Fibroblast of skin of left quadriceps (primary cell): ENCODE measurements at places on chromosomes 5 and 9.

DNA sequence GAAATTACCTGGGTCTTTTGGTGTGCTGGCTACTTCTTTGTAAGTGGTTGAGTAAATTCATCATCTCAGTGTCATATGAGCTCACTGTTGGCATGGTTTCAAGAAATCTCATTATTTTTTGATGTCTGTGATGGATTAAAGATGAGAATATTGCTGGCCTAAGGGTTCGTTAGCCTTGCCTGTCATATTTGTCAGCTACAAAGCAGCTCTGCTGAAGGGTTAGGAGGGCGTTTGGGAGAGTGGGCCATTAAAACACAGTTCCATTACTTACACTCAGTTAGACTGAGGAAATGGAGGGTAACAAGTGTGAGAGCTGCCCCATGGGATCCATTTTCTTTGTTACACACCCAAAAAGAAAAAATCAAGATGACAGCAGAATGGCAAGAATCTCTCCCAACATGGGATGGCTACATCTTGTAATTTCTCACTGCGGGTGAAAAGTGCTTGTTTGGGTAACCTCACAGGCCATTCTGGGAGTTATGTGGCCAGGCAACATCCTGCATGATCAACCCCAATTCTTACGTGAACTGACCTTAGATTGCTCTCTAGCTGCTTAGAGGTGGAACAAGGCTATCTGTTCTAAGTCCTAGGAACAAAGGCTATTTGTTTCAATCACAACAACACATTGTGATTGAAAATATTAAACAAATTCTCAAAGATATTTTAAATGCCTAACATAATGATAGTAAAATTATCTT is 609.5 kb upstream of the RGMB start:
- no peak for DNase-seq

GRCh38 chr5:103561685-103562452 is 720 bp downstream of the NUDT12 start:
- DNase-seq = no peak

GRCh38 chr5:16787278-16787677 is 148.8 kb downstream of the MYO10 start:
- no peak for DNase-seq

GRCh38 chr5:10634050-10634449 is 70.2 kb downstream of the ANKRD33B start:
- no peak for DNase-seq

- no peak for DNase-seq
Measured at GRCh38 chr5:153816870-153817269, 221.8 kb downstream of the FAM114A2 start.
